Substantia nigra (tissue), 51 donors: ENCODE measurements at places on chromosomes 3 and 15.

DNA sequence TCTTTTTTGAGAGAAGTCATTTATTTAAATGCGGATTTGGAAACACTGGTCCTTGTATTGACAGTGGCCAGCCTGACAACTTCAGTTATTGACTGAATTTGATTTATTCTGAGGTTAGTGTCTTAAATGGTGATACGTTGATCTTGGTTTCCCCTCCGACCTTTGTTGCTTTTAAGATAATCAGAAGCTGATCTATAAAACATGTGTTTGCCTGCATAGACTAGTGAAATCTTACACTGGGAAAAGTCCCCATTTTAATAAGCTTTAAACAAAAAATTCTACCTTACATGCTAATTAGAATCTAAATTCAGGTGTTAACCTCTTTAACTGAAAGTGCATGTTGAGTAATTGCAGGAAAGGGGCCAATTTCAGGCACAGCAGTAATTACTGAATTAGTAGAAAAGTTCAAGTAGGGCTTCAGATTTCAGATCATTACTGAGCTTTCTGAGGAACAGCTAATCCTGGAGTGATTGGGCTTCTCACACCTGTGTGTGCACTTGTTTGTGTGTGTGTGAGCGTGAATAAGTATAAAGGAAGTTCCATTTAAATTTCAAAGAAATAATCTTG, 221.4 kb downstream of the SOX2 start:
- DNase-seq = no peak

DNA sequence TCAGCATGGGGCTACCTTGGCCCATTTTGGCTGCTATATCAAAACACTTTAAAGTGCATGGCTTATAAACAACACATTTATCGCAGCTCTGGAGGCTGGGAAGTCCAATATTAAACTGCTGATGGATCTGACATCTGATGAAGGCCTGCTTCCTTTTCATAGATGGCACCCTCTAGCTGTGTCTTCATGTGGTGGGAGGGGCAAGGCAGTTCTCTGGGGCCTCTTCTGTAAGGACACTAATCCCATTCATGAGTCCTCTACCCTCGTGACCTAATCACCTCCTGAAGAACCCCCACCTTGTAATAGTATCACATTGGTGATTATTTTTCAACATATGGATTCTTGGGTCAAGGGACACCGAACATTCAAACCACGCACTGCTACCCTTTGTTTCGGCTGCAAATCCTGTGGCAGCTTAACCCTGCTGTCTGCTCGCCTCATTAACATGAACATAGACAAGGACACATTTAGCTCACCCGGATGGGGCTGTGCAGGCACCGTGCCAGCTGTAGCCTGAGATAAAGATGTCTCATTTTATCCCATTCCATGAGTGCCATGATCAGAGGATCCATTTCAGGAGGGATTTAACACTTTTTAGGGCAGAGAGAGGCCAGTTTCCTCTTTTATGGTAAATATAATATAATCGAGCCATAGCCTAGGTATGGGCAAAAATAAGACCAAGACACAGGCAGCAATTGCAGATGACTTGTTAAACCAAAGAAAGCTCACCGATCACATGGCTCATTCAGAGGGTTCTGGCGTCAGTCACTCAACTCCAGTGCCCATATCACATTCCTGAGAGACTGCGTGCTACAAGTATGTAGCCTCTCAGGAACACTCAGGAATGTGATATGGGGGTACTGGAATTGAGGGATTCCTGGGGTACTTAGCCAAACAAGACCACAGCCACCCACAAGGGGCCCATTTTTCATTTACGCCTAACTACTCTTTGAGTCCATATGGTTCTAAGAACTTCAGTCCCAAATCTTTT, 251.1 kb upstream of the ST8SIA2 start:
- no peak for DNase-seq

DNA sequence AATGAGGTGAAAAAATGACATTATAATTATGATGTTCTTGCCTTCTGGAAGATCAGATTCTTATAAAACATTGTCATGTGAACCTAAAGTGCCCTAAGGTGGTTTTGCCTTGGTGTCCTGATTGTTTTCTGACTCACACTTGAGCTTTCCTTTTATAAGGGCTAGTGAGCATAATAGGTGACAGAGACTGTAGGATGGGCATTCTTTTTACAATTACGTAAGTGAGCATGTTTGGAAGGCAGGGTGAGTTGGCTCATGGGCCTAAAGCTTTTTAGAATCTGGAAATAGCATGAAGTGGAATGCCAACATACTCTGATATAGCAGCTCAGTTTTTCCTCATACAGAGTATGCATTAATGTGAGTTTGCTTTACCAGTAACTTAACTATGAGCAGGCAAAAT, 41.2 kb downstream of the CRYBG3 start:
- no peak for DNase-seq

- no peak for DNase-seq
Observed at GRCh38 chr3:89932882-89933281, 825.5 kb downstream of the EPHA3 start.
